ENCODE measurements at places on chromosomes 16 and 17.

GRCh38 chr17:17518951-17519350 is 22.8 kb upstream of the RASD1 start:
- H3K27ac ChIP-seq = no peak overlapping the region
- H3K4me3 ChIP-seq = no peak overlapping the region
- H3K4me1 ChIP-seq = no peaks in the 10 kb centered on the region
- H3K27me3 ChIP-seq = no peaks in the 10 kb centered on the region
- H3K36me3 ChIP-seq = no peaks in the 10 kb centered on the region
- DNase-seq = no peak

GRCh38 chr16:73420244-73420643 is 372.3 kb upstream of the ZFHX3 start:
- no peak overlapping the region for H3K4me3 ChIP-seq
- no peak overlapping the region for H3K27ac ChIP-seq
- no peaks in the 10 kb centered on the region for H3K27me3 ChIP-seq
- DNase-seq = no peak

GRCh38 chr16:84299734-84300440 is 5.2 kb downstream of the WFDC1 start:
- H3K27me3 ChIP-seq = no peaks in the 10 kb centered on the region
- no peak for DNase-seq
- no peak overlapping the region for H3K27ac ChIP-seq
- H3K4me1 ChIP-seq = 0 out of 2 replicates have a peak, but pooled peaks cover 6% of the 10 kb centered on the region

- no peak for DNase-seq
- no peaks in the 10 kb centered on the region for H3K27me3 ChIP-seq
- H3K36me3 ChIP-seq = peaks cover 10% of the 10 kb centered on the region
Measured at GRCh38 chr16:85793662-85794298, 5.6 kb downstream of the EMC8 start.

DNA sequence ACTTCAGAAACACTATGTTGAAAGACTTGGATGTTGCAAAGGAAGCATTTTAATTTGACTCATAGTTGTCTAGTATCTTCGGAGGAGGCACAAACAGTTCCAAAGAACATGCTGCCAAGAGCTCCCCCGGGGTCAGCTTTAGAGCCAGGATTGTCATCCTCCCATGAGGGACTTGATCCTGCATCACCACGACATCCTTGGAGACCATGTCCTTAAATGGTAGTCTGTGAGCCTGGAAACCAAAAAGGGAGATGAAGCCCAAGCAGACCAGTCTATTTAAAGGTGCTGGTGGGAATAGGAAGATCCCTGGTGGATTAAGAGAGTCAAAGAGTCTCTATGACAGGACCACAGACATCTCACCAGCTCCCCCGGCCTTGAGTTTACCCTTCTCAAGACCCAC is 33.3 kb upstream of the DYNLRB2 start:
- no peaks in the 10 kb centered on the region for H3K4me1 ChIP-seq
- H3K27ac ChIP-seq = no peak overlapping the region
- no peak for DNase-seq
- no peaks in the 10 kb centered on the region for H3K27me3 ChIP-seq
- no peak overlapping the region for H3K4me3 ChIP-seq
